Stimulated activated CD4-positive, alpha-beta T cell treated with anti-CD3 and anti-CD28 coated beads, TNF-alpha, amount 100 ng/mL, for 4 hours (primary cell): ENCODE measurements at places on chromosomes 1 and 21.

DNA sequence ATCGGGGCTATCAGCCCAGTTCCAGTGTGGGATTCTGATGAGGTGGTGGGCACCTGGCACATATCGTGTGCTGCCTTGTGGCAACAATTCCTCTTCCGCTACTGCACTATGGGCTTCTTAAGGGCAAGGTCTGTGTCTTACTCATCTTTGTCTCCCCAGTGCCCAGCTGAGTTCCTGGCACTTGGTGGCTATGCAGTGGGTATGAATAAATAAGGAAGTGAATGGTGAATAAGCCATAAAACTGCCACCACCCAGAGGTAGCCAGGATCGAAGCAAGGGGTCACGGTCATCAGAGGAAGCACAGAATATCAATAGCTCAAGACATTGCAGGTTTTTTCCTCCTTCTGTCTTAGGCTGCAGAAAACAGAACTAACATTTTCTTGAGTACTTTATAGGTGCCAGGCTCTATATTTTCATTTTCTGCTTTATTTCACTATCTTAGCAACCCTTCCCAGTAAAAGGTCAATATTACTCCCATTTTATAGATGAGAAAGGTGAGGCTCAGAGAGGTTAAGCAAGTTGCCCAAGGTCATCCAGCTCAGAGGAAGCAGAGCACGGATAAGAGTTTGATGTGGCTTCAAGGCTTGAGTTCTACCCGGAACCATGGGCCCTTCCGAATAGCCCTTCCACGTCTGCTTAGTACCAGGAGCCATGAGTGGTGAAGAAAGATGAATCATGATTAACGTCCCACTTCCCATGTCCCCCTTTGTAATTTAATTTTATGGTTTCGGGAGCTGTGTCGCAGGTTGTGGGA lies 10.2 kb downstream of the C1orf94 start:
- DNase-seq: no peak

- DNase-seq: no peak
These were observed 75.2 kb downstream of the BEND5 start for GRCh38 chr1:48701445-48701844.

GRCh38 chr1:246417813-246418564 lies 89.1 kb downstream of the SMYD3 start:
- no peak for DNase-seq

- no peak for DNase-seq
These were observed 724 bp upstream of the CALML6 start for GRCh38 chr1:1914101-1914970.

DNA sequence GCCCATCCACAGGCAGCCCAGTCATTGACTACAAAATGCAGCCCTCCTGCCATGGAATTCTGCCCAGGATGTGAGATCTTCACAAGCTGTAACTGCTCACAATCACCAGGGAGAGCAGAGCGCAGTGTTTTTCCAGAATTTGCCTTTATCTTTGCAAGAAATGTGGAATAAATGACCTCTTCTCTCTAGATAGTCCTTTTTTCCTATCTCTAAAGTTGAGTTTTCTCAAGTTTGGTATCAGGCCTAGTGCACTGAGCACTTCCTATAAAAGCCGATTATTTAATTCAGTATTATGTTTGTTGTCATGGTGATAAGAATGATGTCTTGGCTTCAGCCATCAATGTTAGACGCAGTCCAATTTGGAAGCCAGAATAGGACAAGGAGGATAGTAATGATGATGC lies 246.9 kb upstream of the IRF2BP2 start:
- DNase-seq: no peak

- no peak for DNase-seq
These were observed 1.3 kb upstream of the ZP4 start for GRCh38 chr1:237891979-237892378.

DNA sequence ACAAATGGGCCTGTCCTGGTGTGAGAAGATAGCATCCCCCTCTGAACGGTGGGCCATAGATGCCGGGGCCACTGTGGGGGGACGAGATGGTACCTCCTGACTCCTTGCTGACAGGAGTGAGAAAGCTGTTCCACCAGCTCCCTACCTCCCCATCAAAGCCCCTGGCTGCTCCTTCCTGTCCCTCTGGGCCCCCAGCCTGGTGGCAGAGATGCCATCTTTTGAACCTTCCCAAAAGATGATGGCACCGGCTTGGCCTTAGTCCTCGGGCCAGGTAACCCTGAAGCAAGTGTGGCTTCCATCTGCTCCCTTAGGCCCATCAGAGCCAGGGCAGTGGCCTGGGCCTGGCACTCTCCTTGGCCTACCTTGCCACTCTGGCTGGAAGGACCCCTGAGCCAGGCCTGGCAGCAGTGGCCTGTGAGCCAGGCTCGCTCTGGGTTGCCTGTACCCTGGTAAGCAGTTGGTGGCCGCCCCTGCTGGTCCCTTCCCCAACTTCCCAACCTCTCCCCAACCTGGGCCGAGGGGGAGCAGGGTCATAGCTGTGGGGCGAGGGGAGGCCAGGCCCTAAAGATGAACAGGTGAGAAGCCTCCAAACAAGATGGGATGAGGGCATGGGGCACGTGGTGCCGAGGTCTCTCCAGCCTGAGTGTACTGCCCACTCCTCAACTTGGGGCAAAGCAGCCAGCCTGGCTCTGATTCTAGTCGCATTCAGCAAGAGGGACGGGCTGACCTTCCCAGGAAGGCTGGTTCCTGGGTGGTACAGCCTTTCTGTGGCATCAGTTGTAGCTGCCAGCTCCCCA lies 34.7 kb downstream of the ZBTB17 start:
- no peak for DNase-seq

DNA sequence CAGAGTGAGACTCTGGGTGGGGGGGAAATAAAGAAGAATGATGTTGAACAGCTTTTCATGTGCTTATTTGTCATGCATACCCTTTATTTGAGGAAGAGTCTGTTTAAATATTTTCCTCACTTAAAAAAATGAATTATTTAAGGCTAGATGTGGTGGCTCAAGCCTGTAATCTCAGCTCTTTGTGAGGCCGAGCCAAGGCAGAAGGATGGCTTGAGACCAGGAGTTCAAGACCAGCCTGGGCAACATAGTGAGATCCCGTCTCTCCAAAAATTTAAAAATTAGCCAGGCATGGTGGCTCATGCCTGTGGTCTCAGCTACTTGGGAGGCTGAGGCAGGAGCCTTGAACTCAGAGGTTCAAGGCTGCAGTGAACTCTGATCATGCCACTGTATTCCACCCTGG lies 25.4 kb downstream of the SLC30A1 start:
- no peak for DNase-seq

DNA sequence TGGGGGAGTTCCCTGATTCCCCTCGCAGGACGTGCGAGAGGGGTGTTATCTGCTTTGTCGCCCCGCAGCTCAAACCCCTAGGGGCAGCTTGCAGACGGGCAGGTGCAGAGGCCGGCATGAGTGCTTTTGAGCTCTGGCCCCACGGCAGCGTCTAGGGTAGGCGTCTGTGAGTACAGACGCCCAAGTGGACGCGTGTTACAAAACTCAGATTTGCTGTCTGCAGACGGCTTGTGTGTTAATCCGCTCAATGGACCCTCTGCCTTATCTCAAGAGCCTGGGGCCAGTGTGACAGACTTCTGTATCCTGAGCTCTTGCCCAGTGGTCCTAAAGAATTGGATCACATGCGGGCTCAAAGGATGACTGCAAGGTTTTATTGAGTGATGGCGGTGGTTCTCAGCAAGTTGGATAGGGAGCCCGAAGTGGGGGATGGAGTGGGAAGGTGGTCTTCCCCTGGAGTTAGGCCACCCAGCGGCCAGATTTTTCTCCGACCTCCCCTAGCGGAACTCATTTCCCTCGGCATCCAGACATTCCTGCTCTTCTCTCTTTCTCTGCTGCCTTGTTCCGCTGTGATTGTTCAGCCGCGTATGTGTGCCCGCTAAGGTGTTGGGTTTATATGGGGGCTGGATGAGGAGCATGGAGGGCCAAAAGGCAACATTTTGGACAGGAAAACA lies 9.4 kb downstream of the CFHR4 start:
- DNase-seq: no peak

DNA sequence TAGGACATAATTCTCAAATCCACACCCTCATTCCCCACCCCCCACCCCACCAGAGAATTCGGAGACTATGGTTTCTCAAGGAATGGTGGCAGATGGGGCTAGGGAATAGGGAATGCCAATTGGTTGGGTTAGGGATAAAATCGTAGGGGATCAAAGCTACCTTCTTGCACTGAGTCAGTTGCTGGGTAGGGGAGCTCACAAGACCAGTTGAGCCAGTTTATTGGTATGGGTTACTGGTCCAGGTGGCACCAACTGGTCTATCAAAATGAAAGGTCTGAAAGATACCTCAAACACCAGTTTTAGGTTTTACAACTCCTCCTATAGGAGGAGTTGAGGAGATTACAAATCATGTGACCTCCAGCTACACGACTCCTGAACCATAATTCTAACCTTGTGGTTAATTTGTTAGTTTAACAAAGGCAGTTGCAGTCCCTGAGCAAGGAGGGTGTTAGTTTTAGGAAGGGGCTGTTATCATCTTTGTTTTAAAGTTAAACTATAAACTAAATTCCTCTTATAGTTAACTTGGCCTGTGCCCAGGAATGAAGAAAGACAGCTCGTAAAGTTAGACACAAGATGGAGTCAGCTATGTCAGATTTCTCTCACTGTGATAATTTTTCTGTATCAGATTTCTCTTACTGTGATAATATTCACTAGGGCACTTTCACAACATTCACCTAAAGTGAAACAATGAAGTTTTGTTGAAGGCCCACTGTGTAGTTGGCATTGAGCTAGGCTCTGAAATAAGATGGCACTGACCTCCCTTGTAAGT lies 2.5 kb downstream of the SHISAL2A start:
- DNase-seq: no peak

DNA sequence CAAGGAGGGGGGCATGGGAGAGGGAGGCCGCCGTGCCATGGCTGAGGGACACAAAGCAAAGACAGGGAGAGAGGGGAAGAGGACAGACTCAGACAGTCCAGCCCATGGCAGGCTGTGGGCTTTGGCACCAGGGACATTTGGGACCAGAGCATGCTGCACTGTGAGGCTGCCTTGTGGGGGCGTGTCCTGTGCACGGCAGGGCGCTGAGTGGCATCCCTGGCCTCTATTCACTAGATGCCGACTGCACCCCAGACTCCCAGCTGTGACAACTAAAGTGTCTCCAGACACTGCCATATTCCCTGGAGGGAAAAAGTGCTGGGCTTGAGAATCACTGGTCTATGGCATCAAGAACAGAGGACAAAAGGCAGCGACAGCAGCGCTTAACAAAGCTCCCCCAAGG lies 18.6 kb upstream of the PRDM15 start:
- no peak for DNase-seq

DNA sequence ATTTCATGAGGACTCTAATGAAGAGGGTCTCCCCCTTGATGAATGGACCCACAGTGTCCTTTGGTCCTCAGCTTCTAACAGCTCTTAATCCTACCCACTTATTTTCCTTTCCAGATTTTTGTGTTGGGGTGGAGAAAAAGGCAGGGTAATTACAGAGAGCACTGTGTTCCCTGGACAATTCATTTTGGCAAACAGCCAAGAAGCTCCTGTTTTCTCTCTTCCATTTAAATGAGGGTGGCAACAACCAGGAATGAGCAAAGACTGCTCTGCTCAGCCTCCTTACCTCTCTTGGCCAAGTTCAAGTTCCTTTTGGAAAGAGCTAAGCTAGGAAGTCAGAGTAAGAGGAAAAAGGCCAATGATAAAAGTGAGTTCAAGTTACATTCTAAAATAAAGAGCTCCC lies 11.9 kb downstream of the XKR8 start:
- no peak for DNase-seq
